Left lobe of liver (tissue), 2 donors: ENCODE measurements at places on chromosomes 1 and 21.

DNA sequence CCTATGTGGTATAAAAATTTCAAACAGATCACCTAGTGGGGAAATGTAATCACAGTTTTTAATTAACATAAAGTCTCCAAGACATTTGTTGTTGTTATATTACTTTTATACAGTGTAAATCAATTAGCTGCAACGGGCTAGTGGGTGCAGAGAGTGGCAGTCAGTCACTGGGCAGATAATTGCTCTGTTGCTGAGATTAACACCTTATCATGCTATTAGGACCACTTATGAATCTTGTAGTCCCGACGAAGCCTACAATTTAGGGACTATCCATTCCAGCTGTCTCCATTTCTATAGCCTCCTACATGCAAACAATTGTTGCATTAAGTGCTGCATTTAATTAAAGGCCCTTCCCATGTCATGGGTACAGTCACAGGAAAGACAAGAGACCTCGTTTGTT, 158.9 kb upstream of the PROX1 start:
- no peak for DNase-seq

DNA sequence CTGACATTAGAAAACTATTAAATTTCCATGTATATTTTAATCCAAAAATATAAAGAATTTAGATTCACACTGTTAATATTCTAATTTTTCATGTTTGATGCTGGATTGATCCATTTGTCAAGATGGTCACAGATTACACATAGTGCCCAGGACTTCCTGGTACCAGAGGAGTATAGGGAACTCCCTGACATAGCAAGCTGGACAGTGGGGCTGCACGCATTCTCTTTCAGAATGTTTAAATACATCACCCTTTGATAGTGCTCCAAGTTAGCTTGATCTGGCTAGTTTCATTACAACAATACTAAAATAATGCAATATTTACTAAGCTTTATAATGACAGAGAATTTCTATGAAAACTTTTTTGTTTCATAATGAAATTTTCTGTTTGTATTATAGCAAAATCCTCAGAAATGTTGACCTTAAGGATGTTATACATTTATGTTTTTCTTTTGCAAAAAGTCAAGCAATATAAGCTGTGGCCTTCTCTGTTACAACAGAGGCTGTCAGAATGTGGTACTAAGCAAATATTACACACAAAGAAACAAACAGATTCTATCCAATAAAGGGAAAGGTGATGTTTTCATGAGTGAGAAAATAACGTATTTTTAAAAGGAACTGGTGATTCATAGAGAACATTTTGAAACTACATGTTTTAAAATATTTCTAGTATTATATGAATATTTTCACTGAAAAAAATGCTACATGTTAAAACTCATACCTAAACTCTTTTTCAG, 84.7 kb downstream of the SLC35F3 start:
- no peak for DNase-seq

- no peak for DNase-seq
These were observed 987.8 kb upstream of the ADAMTS5 start for GRCh38 chr21:27954543-27955165.

DNA sequence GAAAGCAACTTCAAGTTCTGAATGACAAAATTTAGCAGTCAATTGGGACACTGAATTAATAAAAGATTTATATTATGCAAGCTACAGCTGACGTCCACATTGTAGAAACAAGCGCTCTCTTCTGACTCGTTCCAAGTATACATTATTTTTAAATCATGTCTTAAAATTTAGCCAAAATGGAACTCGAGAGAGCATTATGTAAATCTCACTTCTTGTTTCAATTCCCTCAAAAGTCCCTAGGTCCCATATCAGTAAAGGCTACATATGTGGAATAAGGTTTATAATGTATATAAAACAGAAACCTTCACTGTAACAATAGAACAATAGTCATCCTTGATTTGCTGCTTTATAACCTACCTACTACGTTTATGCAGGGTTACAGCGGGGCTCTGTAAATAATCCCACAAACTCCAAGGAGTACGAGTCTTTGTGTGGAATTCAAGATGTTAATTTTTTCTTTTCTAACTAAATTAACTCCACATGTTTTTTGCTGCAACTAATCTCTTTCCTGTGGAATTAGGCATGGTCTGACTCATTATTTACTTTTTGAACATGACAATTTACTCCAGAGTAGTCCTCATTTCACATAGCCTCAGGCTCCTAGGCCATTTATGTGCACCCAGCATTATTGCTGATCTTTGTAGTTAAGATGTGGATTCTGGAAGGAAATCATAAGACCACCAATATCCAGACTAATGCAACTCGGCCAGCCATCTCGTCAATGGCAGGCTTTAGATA, 785.1 kb downstream of the LTN1 start:
- DNase-seq = no peak

DNA sequence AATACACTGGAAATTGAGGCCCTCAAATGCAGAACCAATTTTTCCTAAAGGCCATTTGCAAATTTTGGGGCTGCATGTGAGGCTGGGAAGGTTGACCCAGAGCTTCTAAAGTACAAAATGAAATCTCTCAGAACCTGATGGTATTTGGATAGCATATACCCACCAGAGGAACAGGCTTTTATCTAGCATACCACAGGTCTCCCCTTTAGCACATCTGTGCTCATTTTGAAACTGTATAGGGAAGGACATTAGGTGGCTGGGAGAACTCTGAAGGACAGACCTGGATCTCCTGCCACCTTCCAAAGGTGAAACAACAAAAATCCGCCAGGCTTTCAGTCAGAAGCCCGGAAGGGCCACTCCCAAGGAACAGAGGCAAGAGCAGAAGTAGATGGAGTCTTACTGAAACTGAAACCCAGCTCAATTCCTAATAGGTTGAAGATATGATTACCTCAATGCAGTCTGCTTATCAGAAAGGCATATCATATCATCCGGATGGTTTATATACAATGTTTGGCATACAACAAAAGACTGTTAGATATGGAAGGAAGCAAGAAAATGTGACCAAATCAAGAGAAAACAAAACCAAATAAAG, 11.6 kb downstream of the CD55 start:
- no peak for DNase-seq

DNA sequence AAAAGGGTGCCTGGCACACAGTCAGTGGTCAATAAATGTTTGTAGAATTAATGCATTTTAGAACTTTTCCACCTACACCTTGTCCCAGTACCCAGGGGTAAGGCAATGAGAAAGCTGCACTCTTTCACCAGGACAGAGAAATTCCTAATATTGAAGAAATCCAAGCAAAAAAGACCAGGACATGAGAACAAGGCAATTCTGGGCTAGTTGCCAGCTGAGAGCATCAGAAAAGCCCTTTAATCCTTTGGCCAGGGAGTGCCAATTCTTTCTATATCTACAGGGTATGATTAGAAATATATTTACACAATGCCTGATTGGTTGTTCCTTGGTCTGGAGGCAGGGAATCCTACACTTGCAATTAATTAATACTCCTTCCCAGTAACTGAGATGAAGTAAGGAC, 492.4 kb upstream of the NFIA start:
- DNase-seq = no peak

DNA sequence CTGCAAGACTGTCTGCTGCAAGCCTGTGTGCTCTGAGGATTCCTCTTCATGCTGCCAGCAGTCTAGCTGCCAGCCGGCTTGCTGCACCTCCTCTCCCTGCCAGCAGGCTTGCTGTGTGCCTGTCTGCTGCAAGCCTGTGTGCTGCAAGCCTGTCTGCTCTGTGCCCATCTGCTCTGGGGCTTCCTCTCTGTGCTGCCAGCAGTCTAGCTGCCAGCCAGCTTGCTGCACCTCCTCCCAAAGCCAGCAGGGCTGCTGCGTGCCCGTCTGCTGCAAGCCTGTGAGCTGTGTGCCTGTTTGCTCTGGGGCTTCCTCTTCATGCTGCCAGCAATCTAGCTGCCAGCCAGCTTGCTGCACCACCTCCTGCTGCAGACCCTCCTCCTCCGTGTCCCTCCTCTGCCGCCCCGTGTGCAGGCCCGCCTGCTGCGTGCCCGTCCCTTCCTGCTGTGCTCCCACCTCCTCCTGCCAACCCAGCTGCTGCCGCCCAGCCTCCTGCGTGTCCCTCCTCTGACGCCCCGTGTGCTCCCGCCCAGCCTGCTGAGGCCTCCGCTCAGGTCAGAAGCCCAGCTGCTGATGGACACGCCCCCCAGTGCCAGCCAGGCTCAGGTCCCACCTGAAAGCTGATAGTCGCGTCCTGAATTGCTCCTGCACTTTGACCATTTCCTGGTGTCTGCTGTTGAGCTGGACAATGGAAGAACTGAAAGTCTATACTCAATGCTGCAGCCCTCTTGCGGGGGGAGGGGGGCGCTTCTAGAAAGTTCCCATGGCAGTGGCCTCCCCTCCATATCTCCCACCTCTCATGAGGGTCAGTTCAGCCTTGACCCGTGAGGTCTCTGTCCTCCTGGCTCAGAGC, 1.2 kb downstream of the KRTAP10-4 start:
- DNase-seq = peak; percentile 86

- DNase-seq = no peak
These were observed 3.5 kb downstream of the GRHL3 start for GRCh38 chr1:24322470-24323177.

DNA sequence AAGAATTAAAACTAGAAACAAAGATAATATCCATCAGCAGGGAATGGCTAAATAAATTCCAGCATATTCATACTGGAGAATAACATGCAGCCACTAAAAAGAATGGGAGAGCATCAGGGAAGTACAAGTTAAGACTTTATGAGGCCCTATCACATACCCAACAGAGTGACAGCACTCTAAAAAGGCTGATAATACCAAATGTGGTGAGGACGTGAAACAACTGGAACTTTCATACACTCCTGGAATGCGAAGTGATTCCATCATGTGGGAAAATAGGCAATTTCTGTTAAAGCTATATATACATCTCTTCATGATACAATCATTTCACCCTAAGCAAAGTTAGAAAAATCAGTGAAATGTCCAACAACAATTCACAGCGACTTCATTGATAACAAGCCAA, 42.6 kb downstream of the COL6A1 start:
- no peak for DNase-seq

DNA sequence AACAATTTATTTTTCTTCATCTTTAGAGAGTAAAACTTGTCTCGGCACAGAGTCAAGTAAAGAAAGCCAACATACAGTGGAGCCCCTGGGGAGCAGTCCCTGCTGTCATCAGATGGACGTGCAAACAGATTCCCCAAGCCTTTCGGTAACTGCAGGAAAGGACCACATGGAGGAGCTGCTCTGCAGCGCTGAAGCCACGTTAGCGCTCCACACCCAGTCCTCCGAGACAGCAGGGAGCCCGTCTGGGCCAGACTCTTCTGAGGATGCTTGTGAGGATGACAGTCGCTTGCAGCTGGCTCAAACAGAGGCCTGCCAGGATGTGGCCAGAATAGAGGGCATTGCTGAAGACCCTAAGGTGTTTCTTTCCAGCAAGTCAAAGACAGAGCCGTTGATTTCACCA, 77.1 kb upstream of the SCCPDH start:
- DNase-seq = no peak

GRCh38 chr1:221708987-221709386, 32.9 kb downstream of the DUSP10 start:
- no peak for DNase-seq

DNA sequence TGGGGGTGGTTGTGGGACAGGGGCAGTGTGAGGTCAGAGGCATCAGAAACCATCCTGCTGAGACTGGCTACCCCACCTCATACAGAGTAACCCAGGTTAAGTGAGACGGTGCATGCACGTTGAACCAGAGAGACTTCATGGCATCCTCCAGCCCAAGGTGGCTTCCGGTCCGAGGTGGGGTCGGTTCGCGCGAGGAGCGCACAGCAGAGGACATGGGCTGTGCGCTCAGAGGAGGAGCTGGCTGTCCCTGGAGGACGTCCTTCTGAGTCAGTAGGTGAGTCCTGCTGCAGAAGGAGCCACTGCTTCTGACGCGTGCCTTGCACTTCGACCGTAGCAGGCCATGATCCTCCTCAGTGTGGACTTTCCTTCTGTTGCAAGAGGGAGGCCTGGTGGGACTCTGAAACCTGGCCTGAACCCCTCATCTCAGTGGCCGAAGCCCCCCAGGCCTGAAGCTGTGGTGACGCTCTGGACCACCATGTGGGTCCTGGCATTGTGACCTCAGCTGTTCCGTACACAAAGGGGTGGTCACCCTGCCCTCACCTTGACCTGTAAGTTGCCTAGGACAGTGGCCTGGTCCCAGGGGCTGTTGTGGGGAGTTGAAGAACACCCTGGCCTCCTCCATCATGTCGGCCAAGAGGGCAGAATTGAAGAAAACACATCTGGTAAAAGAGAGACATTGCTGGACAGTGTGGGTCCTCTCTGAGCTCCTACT, at the start of gene TEX35:
Gene TEX35, plus strand, starts transcription at position 544 of the 712 bp plus-strand sequence. Its CDS starts 80 bp downstream, at position 624.
- DNase-seq = no peak

DNA sequence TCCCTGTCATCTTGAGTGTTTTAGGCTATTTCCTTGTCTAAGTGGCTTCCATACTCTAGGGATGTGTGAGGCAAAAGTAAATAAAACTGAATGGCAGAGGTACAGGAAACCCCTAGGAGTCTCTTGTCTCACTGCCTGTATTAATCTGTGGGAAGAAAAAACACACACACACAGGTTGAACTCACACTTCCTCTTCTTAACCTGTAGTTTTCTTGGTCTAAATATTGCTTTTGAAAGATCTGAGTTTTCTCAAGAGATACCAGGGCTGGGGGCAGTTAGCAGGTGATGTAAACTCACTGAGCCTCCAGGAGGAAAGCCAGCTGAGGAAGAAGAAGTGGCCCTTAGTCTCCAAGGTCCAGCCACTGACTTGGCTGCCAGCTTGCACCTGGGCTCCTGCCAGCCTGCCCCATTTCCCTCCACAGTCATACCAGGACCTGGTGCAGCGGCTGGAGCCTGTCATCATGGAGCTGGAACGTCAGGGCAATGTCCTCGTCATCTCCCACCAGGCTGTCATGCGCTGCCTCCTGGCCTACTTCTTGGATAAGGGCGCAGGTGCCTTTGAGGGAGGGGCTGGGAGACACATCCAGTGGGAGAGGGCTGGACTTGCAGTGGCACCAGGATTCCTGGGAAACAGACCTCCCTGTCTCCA, 16.9 kb downstream of the PFKFB2 start:
- DNase-seq = no peak

DNA sequence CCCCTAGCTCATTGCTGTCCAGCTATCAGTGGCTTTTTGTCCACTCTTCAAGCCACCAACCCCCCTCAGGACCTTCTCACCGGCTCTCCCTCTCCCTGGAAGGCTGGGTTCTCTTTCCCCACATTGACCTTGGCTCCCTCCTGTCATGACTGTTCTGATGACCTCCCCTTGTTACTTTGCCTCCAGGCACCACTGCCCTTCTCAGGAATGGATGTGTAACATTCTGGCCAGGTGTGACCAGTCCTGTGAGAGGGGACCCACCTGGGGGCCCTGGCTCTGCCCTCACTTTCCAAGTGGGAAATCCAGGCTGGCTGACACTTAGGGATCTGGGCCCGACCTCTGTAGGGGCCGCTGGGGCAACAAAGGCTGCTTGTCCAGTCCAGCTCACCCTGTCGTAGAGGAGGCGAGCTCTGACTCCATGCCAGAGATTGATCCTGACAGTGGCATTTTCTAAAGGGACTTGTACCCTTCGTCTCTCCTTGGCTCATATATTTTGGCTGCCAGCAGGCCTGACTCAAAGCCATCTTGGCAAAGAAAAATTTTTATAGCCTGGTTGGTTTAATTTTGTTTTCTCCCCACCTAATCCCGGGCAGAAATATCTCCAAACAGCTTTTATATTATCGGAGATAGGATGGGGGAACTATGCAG, 37.9 kb upstream of the USP24 start:
- peak; percentile 61 for DNase-seq
